Vagina (tissue), 2 donors: ENCODE measurements at places on chromosomes 12 and 14.

DNA sequence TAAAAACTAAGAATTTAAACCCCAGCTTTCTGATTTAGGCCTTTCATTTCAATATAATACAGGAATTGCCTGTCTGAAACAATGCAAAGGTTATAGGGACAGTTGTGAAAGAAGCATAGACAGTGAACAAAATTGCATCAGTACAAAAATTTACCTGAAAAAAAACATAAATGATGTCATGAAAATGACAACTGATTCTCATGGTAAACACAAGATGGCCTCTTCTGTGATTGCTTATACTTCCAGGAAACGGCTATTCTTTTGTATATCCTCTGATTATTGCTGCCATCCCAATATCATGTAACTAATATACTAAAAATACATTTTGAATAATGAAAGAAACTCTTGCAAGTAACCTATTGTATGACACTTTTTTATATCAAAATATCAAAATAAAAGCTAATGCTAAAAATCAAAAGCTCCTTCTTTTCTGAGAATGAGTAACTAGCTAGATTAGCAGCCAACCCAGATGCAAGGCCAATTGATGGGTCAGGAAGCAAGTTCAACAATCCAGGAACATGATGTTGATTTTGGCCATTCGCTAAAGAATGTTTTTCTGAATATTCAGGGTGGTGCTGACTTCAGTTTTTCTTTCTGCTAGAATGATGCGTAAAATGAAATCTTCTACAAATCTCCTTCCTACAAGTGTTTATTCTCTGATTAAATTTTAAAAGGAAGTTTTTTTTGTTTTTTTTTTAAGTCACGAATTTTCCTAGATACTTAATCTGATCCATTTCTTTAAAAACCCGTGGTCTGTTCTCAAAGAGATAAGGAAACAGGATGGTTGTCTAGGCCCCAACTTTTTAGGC is 83.6 kb downstream of the ALX1 start:
- no peak for DNase-seq

- no peak for DNase-seq
These were observed 351.3 kb downstream of the TMEM121 start for GRCh38 chr14:105877645-105878044.

- no peak for DNase-seq
These were observed 554.9 kb downstream of the NRXN3 start for GRCh38 chr14:78725086-78725485.

DNA sequence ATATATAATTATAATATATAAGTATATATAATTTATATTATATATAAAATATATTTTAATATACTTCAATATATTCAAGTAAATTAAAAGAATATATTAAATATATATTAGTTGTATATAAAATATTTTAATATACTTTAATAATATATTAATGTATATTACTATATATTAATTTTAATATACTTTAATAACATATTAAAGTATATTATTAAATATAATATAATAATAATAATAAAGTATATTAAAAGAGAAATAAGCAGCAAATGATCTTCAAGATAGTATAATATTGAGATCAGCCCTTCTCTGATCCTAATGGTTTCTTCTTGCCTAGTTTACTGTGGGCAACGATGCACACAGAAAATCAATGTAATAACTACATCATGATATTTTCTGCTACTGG is 2.3 kb downstream of the OR4M1 start:
- DNase-seq = no peak

DNA sequence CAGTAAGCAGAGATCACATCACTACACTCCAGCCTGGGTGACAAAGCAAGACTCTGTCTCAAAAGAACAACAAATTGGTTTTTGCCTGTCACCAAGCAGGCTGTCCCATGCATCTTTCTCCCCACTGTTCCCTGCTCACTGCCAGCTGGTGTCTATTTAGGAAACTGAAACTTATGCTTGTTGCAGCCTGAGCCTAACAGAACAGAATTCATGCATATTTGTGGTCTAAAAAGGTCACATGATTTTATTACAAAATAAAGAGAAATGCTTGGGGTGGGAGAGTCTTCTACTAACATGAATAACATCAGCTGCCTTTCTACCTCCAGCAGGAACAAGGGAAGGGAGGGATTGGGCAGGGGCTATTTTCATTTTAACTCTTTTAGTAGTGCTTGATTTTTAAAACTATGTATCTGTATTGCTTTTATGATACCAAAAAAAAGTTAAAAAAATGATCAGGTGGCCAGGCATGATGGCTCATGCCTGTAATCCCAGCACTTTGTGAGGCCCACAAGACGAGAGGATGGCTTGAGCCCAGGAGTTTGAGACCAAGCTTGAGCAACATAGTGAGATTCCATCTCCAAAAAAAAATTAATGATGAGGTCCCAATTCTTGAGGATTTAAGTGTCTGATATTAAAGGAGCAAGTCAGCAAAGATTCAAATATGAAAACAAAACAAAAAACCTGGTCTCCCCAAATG is 923 bp downstream of the STAT2 start:
- DNase-seq = no peak

DNA sequence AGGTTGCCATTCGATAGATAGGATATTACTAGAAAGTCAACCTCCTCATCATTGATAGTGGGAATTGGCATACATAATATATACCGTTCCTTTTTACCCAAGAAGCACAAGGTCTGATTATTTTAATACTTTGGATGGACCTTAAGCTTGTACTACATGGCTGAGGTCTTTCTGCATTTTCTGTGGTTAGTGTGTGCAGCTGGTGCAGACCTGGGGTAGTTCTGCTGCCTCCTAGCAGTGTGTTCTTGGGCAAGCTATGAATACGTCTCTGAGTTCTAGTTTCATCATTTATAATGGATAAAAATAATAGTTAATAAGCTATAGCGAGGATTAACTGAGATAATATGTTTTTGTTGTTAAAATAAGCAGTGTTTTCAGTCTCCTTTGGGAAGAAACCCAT is 2.2 kb downstream of the ZDHHC17 start:
- DNase-seq = no peak

DNA sequence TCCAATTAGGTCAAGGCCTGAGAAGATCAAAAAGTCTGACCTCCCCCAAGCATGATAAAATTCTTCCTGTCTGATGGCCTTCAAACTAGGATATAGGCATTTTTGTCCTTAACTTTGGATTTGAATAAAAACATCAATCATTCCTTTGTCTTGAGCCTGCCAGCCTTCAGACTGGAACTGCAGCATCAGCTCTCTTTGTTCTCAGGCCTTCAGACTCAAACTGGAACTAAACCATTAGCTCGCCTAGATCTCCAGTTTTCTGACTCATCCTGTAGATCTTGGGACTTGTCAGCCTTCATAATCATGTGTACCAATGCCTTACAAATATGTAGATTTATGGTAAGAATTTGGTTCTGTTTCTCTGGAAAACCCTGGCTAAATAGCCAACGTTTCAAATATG is 721.7 kb downstream of the GALC start:
- no peak for DNase-seq

DNA sequence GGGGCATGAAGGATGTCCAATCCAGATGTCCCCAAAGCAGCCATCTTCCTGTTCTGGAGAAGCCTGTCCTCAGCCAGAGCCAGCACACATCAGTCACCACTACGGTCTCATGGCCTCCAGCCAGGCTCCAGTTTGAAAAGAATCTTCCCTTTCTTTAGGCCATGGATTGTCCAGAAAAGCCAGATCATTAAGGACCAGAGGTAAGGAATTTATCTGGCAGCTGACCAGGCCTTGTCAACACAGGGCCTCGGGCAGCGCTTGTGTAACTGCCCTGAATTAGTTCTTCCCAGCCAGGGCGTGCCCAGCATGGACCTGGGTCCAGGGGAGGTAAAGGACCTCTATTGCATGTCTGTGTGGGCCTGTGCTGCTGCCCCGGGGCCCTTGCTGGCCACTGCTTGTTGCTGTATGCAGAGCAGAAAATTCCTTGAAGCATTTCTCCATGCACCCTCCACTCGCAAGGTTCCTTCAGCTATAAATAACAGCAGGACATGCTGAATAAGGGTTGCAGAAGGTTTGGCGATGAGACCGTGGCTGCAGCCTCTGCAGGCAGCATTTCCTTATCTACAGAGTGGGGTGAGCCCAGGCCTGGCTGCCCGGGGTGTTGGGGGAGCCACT is 21.7 kb upstream of the VPS37B start:
- no peak for DNase-seq

GRCh38 chr12:105334001-105334400 is 3.5 kb downstream of the C12orf75 start:
- DNase-seq = no peak

DNA sequence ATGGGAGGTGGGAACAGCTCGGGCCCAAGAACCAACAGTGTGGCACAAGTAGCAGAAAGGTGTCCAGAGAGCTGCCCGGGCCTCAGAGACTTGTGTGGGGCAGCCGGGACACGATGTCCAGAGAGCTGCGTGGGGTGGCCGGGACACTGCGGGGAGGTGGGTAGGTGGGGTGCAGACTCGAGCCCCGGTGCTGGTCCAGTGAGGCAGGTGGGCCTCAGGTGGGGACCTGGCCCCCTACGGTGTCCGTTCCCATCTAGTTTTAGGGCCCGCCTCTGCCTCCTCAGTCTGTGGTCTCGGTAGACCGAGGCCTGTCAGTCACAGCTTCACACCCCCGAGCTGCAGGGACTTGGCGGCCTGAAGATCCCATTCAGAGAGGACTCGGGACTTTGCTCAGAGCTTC is 6.3 kb upstream of the FBRSL1 start:
- DNase-seq = no peak

DNA sequence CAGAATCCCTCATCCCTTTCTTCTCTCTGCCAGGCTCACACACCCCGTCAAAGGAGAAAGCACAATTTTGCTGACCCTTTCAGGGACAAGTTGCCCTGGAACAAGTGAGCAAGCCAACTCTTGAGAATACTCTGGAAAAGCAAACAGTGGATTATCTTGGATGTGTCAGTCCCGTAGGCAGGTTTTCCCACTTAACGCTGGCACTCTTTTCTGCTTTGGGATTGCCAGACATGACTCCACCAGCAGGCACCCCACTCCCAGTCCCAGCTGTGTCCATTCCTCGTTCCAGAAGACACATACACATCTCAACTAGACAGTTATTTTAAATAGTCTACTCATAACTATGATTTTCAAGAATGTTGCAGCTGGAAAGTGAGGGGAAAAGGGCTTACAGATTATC is 145.5 kb upstream of the CDKN3 start:
- DNase-seq = no peak

DNA sequence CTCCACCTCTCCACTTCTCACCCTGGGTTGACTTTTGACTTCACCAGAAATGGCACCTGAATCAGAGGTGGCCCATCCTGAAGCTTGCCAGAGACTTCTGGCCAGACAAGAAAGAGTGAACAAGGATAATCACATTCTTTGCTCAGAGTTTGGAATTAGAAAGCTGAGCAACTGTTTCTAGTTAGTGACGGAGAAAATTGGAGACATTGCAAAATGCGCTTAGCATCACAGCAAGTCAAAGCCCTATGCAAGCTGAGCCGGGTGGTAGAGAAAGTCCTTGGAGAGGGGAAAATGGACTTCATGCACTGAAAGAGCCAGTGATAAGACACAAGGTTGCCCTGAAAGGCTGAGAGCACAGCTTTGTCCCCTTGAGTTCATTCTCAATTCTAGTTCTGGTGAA is 161.8 kb downstream of the PAH start:
- no peak for DNase-seq

DNA sequence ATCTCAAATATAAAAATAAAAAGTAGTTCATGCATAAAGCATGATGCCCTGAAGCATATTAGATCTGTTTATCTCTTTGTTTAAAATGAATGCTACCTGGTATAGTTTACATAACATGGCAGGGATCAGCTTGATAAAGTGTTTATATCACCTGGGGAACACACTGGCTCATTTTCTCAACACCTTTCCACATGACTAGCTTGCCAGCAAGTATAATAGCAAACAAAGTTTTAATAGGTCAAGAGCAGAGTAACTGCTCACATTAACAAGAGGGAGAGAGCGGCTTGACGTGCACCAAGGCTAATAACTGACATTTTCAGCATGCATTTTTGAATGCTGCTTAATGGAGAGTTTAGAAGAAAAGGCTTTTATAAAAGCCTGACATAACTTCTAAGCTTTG is 246.4 kb downstream of the EGLN3 start:
- DNase-seq = no peak

DNA sequence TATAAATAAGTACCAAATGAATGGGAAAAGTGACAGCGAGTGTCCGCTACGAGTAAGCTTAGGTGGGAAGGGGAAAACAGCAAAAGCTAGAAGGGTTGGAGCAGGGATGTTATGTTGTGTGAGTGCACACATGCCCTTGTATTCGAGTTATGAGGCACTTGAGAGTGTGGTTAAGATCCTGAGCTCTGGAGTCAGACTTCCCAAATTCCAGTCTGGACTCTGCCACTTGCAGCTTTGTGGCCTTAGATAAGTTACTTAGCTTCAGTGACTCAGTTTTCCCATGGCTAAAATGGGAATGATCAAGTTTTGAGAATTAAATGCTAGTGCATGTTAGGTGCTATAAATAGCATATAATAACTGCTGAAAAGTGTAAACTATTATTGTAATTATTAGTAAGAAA is 44.9 kb downstream of the KTN1 start:
- DNase-seq = no peak

DNA sequence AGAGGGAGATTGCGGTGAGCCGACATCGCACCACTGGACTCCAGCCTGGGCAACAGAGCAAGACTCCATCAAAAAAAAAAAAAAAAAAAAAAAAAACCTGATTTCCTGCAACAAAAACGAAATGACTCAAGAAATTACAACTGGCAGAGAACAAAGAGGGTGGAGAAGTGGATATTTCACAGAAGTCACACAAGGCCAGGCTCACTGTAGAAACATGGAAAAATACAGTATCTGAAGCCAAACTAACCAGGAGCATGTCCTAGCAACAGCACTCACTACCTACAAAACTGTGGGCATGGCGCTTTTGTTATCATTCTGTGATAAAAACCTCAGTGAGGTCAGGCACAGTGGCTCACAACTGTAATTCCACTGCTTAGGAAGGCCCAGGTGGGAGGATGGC is 11.7 kb upstream of the MMP17 start:
- DNase-seq = no peak

DNA sequence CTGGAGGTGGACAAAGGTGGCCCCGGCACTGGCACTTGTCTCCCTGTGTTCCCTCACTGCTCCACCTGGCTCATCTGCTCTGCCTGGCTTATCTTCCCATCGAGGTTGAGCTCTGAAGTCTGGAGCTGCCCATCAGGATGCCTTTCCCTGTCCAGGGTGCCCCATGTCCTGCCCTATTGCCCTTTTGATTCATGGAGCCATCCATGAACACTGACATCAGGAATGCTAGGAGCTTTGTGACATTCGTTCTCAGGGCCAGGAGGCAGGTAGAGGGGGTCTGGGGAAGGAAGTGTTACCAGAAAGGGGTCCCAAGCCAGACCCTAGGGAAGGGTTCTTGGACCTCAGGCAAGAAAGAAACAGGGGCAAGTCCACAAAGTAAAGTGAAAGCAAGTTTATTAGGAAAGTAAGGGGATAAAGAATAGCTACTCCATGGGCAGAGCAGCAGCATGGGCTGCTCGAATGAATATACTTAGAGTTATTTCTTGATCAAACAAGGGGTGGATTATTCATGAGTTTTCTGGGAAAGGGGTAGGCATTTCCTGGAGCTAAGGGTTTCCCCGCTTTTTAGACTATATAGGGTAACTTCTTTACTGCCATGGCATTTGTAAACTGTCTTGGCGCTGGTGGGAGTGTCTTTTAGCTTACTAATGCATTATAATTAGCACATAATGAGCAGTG is 51.6 kb downstream of the RIN3 start:
- DNase-seq = no peak
